ENCODE measurements at places on chromosomes 7 and 10.
A peak's percentile ranks its signal among the peaks of the same experiment; 100 is the strongest.

- no peak for DNase-seq
Measured at GRCh38 chr7:851204-851603, 18.9 kb downstream of the SUN1 start.

GRCh38 chr7:101121991-101122932, 4.6 kb upstream of the SERPINE1 start:
- DNase-seq, result no peak

GRCh38 chr10:42738679-42739078, 43.9 kb upstream of the BMS1 start:
- no peak for DNase-seq

GRCh38 chr7:105978035-105978434, 15.0 kb downstream of the CDHR3 start:
- DNase-seq, result peak; percentile 43

- no peak for DNase-seq
Measured at GRCh38 chr10:42879380-42880254, 97.0 kb downstream of the BMS1 start.

- no peak for DNase-seq
Measured at GRCh38 chr10:4046030-4046429, 261.0 kb upstream of the KLF6 start.

GRCh38 chr7:1071731-1072254, 16.1 kb upstream of the GPER1 start:
- no peak for DNase-seq

DNA sequence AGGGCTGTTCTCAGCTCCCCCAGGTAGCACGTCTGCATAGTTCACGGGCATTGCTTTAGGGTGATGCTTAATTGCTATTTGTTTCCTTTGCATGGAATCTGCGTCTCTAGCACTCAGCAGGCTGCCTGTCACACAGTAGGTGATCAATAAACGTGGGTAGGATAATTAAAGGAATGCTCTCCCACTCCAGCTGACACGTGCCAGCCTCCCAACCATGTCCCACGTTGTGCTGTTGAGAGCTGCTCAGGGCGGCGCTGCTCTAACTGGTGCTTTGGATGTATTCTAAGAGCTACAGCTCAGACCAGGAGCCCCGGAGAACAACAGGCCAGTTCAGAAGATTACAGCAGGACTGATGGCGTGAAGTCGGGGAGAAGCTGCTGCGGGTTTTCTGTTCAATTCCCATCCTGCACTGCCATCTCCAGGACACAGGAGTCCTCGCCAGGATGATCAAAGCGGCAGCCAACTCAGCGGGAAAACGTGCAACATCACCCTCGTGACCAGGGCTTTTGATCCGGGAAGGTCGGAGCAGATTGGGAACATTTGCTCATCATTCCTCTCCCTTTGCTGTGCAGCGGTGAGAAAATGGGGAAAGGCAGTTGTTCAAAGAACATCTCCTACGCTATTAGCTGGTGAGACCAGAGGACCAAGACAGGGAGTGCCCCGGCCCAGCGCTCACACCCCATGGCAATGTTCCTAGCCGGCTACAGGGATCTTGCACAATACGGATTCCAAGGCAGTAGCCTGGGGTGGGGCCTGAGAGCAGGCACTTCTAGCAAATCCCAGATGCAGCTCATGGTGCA, 50.5 kb upstream of the FOXK1 start:
- DNase-seq, result peak; percentile 15

DNA sequence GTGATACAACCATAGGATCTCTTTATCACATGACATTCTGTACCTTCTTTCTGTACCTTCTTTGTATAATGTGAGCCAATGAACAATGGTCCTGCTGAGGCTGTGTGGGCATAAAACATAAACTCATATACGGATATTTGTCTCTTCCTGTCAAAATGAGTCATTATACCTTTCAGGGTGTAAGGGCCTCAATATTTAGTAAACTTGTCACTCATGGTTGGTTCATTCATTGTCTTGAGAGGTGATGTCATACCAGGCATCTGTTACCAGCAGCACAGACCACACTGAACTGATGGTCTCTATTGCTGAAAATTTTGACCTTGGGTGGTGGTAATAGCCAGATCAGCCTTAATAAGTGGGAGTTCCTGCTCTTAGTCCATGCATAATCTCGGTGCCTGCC, 287.6 kb upstream of the TPK1 start:
- DNase-seq, result no peak

- no peak for DNase-seq
Measured at GRCh38 chr7:127447326-127447945, 54.9 kb upstream of the ZNF800 start.

DNA sequence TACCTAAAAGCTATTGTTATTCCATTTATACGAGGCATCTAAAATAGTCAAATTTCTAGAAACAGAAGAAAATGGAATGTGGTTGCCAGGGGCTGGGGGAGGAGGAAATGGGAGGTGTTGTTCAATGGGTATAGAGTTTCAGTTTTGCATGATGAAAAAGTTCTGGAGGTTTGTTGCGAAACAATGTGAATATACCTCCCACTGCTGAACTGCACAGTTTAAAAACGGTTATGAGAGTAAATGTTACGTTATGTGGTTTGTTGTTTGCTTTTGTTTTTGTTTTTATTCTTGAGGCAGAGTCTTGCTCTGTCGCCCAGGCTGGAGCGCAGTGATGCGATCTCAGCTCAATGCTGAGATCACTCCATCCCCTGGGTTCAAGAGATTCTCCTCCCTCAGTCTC, 64.9 kb upstream of the NRBF2 start:
- no peak for DNase-seq

DNA sequence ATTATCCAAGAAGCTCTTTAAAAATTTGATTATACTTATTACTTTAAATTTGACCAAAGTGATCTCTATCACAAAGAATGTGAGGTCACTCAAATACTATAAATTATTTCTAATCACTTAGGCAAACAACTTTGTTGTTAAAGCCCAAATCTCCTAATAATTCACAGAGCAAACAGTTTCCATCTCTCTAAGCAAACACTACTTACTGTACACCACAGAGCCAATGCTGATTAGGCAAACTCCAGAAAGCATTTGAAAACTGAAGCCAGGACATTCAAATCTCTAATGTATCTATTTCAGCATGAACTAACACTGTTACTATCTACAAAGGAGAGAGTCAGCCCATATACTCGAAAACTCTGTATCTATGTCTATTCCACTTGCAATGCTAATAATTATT, 107.1 kb downstream of the RNF32 start:
- no peak for DNase-seq

- DNase-seq, result no peak
Measured at GRCh38 chr7:18788026-18788425, 292.5 kb downstream of the HDAC9 start.
